Stimulated activated CD8-positive, alpha-beta memory T cell treated with anti-CD3 and anti-CD28 coated beads, Interleukin-2, amount 100 ng/mL, for 1 hour (primary cell): ENCODE measurements at places on chromosomes 3 and 15.
A peak's percentile ranks its signal among the peaks of the same experiment; 100 is the strongest.

DNA sequence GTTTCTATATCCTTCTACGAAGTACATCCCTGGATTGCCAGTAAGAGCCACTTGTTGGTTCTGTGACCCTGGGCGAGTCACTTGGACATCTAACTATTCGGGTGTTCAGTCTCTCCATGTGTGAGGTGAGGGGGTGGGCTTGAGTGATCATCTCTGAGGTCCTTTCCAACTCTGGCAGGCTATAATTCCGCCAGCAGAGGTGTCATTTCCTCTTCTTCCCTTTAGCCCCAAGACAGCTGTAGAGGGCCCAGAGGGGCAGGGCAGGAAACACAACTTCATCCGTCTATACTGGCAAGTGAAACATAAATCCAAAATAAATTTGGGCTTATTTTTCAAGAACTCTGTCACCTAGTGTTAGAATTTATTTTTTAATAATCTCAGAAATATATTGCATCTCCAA is 38.1 kb downstream of the C2CD4A start:
- DNase-seq: no peak

- no peak for DNase-seq
Measured at GRCh38 chr15:67850994-67851571, 11.2 kb upstream of the RNU6-1 start.

- DNase-seq: no peak
Measured at GRCh38 chr3:181712553-181713279, 991 bp downstream of the SOX2 start.

- DNase-seq: no peak
Measured at GRCh38 chr3:72746430-72747411, 101.5 kb downstream of the SHQ1 start.

GRCh38 chr3:181630853-181631252 is 80.9 kb upstream of the SOX2 start:
- no peak for DNase-seq

DNA sequence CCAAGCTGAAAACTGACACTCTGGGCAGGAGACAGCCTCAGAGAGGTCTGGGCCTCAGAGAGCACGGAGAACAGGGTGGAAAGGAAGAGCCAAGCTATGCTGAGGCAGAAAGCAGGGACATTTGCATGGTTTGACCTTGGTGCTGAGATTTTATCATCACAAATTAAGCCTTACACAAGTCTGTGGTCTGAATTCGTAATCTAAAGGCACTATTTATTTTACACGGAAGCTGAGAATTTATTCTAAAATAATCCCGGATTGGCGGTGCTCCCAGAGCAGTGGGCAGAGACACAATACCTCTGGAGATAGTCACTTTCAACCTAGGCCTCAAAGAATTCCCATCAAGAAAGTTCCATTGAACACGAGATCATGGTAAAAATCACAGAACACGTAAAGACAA is 47.5 kb downstream of the CFAP92 start:
- DNase-seq: no peak

DNA sequence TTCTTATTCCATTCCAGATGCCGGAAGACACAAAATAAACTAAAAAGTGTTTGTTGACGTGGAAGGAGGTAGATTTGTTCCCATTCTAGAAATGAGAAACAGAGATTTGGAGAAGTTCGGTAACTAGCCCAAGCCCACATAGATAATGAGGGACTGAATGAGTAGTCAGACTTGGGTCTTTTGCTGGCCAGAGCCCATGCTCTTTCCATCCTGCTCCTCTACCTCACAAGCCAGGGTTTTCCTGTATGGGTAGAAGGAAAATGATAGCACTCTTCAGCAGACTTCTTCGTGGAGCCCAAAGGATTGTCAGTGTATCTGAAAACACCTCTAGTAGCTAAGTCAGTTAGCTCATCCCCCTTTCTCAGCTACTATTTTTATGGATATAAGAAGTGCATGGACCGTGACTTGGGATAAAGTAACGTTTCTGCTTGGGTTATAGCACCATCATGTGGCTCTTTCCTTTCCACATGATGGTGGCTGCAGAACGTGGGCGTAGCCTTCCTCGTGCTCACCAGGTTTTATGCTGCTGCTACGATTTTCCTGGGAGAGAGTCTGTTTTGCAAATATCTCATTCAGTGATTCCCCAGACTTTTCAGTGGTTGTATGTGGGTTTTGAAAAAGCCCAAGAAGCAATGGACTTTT is 84.6 kb downstream of the DGKG start:
- no peak for DNase-seq

- DNase-seq: no peak
Measured at GRCh38 chr3:35900079-35900478, 260.8 kb downstream of the ARPP21 start.

- no peak for DNase-seq
Measured at GRCh38 chr15:61248790-61249189, 19.7 kb upstream of the RORA start.

DNA sequence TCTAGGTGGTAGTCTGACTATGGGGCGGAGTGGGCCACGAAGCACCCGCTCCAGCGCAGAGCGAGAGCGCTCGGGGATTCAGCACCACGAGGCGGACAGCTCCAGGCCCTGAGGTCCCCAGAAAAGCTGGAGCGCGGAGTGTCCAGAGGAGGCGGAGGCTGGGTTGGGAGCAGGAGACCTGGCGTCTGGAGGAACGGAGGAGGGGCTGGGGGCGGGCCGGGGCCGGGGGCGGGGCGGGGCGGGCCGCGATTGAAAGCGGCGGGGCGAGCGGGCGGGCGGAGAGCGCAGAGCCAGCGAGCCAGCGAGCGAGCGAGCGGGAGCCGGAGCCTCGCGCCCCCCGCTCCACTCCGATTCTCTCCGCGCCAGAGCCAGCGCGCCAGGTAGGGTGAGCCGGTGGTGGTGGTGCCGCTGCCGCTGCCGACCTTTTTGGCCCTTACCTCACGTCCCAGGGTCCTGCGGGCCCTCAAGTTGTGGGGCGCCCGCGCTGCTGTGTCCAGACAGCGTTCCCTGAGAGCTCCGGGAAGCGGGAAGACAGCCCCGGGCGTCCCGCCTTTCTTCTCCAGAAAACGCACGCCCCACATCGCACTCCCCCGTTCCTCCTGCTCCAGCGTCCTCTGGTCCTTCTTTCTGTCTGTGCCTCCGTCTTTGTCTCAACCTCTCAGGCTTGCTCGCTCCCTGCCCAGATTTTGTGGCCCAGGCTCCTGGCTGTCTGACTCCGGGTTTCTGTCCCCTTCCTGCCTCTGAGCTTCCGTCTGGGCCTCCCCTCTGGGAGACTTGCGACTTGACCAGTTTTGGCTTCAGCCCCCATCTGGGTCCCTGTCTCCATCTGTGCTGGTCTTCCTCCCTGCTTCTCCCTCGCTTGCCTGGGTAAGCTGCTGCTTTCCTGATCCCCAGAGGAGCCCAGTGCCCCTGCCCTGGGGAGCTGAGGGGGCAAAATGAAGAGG is at the start of gene GRM2:
Gene GRM2, plus strand, starts transcription at position 281 of the 944 bp plus-strand sequence. CDS start 1,916 bp downstream, outside the sequence.
- no peak for DNase-seq

DNA sequence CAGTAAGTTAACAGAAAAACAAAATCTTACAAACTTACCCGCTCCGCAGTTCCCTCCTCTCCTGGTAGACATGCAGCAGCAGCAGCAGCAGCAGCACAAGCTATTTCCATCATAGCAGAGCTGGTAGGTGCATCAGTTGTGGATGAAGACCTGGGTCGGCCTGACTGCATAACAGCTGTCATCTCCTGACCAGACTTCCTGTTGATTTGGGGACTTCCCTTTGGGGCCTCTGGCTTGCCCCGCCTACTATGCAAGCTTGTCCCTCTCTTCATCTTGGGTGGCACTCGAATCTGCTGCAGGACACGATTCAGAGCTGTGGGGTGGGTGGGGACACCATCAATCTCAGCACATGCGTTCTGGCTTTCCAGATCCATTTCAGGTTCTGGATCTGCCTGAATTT is 65.7 kb downstream of the TMCC1 start:
- no peak for DNase-seq

GRCh38 chr15:88403351-88403791 is 63.8 kb downstream of the MRPL46 start:
- no peak for DNase-seq

DNA sequence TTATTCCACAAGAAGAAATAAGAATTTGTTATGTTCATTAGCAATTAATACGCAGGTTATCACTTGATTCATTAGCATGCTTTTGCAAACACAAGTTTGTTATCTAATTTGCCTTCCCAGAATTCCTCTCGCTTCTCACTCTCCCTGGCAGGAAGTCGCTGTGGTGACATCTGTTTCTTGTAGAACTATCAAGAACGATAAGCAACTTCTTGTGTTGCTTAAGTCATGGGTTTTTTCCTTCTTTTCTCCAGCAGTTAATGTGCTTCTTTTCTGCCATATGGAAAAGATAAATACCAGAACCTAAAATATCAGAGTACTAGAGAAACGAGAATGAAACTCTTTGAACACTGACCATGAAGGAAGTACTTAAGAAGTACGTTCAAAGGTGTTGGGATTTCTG is 99.8 kb upstream of the CHMP2B start:
- DNase-seq: no peak

GRCh38 chr15:49927189-49927861 is 191.7 kb downstream of the ATP8B4 start:
- no peak for DNase-seq

DNA sequence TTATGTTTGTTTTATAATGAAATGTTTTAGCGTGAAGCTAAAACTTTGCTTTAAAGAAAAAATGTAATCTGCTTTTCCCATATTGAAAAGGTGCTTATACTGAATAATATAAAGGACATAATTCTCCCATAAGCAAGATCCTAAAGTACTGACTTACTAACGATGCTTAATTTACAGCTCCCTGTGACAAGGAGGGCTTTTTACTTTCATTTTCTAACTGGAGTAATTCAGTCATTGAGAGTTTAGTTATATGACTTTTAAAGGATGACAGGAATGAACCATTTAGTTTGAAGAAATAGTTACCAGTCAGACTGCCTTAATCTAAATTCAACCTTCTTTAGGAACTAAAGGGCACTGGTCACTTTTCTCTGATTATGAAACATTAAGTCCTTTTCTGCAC is 19.3 kb upstream of the ZPLD1 start:
- DNase-seq: no peak

- DNase-seq: peak; percentile 24
Measured at GRCh38 chr3:50971487-50971924, 296.8 kb downstream of the DOCK3 start.

DNA sequence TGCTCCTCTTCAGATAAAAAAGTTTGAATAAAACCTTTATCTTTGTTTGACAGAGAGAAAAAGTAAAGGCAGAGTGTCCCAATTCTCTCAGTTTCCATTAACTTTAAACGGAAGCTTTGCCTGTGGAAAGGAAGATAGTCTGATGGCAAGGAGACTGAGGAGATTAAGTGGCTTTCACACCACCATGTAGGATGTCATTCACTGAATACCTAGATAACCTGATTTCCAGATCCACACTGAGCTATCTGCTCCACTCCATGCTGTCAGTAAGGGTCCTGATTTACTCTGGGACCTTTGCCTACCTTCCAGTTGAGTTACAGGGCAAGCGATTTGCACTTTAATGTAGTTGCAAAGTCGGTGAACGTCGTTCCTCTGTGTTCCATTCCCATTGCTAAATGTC is 233.4 kb upstream of the TBL1XR1 start:
- DNase-seq: no peak

GRCh38 chr3:184652465-184652864 is 59.4 kb downstream of the MAGEF1 start:
- no peak for DNase-seq

GRCh38 chr3:135023996-135024658 is 229.1 kb downstream of the EPHB1 start:
- DNase-seq: no peak

- DNase-seq: no peak
Measured at GRCh38 chr3:129238945-129239705, 10.3 kb upstream of the COPG1 start.

DNA sequence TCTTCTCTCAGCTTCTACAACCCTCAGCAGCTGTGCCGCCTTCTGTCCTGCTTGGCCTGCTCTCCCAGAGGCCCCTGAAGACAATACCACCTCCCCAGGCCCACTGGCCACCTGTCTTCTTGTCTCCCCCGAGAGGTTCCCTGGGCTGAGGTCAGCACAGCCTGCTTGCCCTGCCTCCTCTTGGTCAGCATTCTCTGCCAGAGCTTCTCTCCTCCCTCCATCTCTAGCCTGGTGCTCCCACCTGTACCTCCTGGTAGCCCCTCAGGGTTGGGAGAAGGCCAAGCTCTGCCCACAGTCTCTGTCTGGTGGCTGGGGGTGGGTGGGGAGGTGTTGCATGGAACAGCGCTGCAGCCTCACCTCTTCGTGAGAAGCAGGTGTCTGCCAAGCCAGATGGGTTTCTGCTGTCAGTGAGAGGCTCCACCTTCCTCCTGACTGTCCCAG is 5.6 kb upstream of the ISLR start:
- DNase-seq: no peak

DNA sequence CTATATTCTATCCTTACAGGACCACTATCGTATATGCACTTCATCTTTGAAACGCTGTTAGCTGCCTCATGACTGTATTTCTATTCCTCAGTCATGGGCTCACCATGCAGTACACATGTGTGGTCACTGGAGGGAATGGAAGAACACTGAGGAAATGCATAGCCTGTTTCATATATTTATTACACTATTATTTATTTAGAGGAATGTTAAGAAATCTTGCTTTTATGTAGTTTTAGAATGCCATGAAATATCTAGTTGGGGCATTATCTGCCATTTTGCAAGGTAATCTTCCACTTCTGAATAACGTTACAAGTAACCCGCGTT is 155.7 kb downstream of the IGF1R start:
- no peak for DNase-seq

GRCh38 chr3:23923786-23924185 is 6.9 kb downstream of the RPL15 start:
- no peak for DNase-seq

DNA sequence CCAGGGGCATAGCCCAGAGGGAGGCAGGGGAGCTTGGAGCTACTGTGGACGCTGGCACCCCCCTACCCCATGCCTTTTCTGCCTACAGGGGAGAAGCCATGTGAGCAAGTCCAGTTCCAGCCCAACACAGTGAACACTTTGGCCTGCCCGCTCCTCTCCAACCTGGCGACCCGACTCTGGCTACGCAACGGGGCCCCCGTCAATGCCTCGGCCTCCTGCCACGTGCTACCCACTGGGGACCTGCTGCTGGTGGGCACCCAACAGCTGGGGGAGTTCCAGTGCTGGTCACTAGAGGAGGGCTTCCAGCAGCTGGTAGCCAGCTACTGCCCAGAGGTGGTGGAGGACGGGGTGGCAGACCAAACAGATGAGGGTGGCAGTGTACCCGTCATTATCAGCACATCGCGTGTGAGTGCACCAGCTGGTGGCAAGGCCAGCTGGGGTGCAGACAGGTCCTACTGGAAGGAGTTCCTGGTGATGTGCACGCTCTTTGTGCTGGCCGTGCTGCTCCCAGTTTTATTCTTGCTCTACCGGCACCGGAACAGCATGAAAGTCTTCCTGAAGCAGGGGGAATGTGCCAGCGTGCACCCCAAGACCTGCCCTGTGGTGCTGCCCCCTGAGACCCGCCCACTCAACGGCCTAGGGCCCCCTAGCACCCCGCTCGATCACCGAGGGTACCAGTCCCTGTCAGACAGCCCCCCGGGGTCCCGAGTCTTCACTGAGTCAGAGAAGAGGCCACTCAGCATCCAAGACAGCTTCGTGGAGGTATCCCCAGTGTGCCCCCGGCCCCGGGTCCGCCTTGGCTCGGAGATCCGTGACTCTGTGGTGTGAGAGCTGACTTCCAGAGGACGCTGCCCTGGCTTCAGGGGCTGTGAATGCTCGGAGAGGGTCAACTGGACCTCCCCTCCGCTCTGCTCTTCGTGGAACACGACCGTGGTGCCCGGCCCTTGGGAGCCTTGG is 5.6 kb downstream of the CIB1 start:
- no peak for DNase-seq
